ENCODE measurements at places on chromosomes 5 and 9.

DNA sequence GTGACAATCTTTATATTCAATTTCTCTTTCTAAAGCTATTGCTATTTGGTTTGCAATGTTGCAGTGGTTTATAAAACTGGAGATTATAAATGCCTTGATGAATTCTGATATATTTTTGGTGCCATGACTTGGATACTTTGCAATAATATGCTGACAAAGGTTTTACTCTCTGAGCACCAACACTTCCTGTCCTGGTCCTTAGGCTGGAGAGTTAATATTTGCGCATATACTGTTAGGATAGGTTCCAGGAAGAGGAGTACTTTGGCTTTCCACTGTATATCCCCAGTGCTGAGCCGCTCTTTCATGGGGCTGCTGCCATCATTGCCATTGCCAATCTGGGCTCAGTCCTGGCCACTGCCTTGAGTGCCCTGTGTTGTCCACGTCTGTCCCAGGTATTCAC lies 139.6 kb downstream of the ZCCHC7 start:
- DNase-seq, result no peak

DNA sequence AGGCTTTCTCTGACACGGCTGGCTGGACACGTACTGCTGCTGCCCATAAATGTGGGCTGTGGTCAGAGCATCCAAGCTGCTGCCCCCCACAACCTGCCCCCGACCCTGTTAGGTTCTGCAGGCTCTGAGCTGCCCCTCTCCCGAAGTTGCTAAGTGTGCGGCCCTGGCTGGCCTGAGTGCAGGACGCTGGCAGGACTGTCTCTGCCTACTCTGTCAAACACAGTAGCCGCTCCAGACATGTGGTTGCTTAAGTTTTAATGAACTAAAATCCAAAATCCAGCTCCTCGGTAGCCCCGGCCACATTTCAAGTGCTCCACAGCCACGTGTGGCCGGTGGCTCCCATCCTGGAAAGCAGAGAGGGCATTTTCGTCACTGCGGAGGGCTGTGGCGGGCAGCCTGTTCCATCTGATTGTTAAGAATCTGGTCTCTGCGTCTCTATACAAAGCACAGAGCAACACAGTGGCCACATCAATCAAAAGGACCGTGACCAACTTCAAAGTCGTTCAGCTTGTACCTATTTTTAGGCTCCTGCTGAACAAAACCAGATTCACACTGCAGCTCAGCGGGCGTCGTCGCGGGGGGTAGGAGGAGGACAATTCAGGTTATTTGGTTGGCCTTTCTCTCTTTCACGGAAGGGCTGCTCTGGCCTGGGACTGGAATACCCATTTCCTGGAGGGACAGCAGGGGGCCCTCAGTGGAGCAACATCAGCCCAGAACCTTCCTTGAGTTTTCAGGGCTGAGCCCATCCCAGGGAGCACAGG lies 68.9 kb downstream of the PTCH1 start:
- DNase-seq, result no peak

- no peak for DNase-seq
Observed at GRCh38 chr5:3364941-3365340, 230.7 kb upstream of the IRX1 start.

DNA sequence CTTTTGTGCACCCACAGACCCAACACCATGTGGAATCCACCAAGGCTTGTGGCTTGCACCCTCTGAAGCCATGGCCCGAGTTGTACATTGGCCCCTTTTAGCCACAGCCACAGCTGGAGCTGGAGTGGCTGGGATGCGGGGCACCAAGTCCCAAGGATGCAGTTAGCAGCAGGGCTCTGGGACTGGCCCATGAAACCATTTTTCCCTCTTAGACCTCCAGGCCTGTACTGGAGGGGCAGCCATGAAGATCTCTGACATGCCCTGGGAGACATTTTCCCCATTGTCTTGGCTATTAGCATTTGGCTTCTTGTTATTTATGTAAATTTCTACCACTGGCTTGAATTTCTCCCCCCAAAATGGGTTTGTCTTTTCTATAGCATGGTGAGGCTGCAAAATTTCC lies 51.8 kb downstream of the RASA1 start:
- no peak for DNase-seq

DNA sequence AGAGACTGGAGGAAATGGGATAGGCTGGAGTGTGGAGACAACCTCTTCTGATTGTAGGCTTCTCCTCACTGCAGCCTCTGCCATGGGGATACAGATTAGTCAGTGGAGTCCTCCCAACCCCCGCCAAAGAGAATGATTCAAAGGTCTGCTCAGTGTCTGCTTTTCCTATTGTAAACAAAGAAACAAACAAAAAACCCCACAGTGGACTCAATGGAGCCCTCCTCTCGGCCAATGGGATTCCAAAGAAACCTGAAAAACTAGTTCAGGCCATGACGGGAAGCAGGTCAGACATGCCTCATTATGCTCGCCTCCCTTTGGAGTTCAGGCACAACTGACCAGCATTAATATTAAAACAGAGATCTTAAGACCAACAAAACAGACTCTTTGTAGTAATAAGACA lies 85.8 kb downstream of the SEC61B start:
- DNase-seq, result no peak

GRCh38 chr9:133167096-133167730 lies 3.5 kb upstream of the GBGT1 start:
- no peak for DNase-seq

DNA sequence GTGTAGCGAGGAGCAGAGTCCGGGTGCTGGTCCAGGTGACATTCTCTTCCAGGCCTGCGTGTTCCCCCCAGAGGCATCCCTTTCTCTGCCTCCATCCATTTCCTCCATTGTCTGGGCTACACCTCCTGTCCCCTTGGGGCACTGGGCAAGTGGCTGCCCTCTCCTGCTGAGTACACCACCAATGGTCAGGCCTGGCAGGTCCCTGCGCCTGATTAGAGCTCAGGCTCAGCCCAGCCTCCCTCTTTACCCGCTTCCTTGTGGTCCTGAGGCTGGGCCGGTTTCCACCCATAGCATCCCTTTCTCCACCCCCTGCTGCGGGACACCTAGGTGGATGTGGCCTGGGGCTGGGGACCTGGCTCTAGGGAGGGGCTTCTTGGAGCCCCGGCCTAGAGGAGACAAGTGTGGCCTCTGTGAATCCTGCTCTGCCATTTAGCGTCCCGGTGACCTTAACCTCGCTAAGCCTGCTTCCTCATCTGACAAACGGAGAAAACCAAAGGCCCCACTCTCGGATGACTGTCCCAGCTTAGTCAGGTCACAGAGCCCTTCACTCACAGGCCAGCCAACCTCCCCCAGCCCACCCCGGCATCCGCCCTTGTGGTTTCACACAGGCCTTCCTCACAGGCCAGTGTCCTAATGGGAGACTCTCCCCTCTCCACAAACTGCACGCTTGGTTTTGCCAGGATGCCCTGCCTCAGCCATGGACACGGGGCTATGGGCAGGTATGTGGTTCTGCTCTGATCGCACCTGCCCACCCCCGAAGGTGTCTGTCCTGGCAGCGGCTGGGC lies 12.9 kb downstream of the DOLPP1 start:
- DNase-seq, result no peak

DNA sequence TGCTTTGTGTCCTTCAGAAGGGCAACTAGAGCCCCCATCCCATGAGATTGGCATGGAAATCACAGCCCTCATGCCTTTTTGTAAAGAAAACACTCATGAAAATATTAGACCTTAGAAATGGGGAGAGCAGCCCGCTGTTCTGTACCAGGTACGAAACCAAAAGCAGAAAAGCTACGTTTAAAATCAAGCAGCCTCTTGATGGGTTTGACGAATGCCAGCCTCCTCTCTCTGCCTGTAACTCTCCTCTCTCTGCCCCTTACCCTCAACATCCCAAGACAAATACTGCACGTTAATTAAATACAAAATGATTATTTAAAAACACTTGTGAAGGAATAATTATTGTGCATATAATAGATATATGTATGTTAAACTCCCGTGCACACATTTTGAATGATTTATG lies 331.7 kb upstream of the PANK3 start:
- DNase-seq, result no peak

DNA sequence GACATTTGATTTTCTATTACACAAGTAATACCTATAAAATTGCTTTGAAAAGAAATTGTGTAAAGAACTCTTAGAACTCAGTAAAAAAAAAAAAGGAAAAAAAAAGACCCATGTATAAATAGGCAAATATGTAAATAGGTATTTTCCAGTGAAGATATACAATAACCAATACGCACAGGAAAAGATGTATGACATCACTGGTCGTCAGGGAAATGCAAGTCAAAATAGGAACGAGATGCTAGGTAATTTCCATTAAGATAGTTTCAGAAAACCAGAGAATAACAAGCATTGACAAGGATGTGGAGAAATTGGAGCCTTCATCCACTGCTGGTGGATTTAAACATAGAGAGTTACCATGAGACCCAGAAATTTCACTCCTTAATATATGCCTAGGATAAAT lies 708.8 kb downstream of the MTRR start:
- no peak for DNase-seq

DNA sequence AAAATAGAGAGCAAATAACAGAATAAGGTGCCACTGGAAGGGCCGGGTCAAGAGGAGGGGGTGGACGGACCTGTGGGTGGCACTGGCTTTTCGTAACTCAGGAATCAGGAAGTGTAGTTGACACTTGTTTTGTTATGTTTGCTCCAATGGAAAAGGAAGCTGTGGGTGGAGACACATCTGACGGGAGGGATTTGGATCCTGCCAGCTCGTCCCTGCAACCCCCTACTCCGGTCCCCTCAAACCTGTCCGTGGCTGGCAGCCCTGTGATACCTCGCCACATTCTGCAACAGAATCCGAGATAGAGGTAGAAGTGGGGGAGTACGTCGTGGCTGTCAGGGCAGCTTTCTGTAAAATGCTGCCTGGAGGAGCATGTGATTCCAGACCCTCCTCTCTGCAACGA lies 104.2 kb upstream of the IER5L start:
- no peak for DNase-seq

- DNase-seq, result no peak
Observed at GRCh38 chr5:34657274-34657921, 1.3 kb downstream of the RAI14 start.

- no peak for DNase-seq
Observed at GRCh38 chr5:108639366-108639765, 108.3 kb upstream of the FER start.

DNA sequence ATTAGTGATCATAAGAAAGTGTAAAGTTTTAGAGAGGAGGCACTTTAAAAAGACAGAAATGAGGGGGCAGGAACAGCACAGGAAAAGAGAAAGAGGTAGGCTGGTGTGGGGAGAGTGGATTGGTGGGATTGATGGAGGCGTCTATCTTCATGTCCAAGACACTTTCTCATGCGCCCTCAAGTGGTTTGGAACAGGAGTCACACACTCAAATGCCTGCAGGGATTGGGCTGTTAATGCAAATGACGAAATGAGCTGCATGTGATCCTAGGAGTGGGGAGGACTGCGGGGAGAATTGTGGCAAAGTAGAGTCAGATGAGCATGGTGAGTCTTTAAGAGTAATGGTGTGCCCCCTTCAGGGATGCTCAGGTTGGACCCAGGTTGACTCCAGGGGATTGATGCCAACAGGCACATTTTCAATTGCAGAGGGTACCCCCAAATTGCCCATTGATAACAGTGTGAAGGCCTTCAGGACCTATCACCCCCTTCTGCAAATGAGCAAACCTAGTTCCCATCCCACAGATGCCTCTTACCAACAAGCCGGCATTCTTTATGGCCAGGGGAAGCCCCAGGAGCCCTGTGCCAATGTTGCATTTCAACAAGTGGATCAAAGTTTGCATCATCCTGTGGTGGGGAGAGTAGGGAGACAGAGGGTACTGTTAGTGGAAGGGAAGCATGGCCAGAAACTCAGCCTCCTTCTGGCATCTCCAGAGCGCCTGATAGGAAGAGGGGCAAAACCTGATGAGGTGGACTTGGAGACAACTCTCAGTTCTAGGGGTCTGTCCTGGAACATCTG lies 5.3 kb downstream of the SLC36A3 start:
- DNase-seq, result no peak

GRCh38 chr5:150469718-150470469 lies 20.4 kb upstream of the RPS14 start:
- peak; percentile 92 for DNase-seq

GRCh38 chr5:65413822-65414221 lies 67.9 kb downstream of the ADAMTS6 start:
- no peak for DNase-seq

DNA sequence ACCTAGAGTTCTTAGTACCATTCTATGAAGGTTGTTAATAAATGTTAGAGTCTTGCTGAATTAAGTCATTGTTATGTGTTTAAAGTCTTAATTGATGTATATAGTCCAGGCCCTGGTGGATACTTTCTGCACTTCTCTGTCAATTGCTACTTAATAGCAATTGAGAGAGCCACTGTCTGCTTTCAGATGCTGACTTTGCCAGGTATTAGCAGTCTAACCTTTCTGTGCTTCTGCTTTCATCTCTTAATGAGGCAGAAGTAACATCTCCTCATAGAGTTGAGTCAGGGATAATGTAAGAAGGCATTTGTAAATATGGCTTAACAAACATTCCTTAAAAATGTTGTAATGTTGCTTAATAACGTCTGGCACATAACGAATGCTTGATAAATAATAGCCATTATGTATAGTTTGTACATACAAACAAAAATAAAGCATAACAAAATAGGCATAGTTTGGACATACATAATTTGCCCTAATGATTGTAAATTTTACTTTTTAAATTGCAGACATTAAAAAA lies 28.3 kb downstream of the RASGRF2 start:
- no peak for DNase-seq

GRCh38 chr9:18610956-18611355 lies 137.0 kb downstream of the ADAMTSL1 start:
- no peak for DNase-seq

DNA sequence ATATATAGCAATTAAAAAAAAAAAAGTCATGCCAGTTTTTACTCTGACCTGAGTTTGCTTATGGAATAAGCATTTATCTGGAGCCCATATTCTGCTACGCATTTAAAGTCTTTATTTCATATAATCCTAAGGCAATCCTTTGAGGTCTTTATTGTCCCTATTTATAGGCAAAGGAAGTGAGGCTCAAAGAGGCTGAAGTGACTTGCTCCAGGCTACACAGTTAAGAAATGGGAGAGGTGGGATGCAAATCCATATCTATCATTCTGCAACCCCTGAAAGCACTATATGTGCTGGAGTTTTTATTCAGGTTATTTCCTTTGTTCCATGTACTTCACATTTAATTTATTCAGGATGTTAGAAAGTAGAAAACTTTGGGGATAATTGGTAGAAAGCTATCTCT lies 12.1 kb downstream of the KDM3B start:
- DNase-seq, result no peak

- DNase-seq, result peak; percentile 77
Observed at GRCh38 chr5:139708877-139709581, 60.9 kb downstream of the CXXC5 start.

GRCh38 chr5:103019804-103020203 lies 100.1 kb downstream of the GIN1 start:
- no peak for DNase-seq

GRCh38 chr5:124007675-124008398 lies 495.9 kb downstream of the CSNK1G3 start:
- DNase-seq, result no peak

DNA sequence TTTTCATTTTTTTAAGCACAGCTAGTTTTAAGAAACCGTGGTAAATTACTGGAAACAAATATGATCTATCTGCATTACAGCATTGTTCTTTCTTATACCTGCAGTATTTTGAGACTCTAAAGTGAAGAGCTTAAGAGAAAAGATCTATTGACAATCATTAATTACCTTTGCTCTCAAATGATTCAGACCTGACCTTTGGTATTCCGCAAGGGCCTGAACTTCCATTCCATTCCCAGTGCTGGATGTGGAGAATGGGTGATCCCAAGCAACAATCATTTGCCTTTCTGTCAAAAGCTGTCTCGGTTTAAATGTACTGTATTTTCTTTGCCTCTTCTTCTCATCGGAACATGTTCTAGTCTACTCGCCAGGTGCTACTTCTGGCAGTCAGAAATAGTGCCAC lies 18.9 kb downstream of the NREP start:
- no peak for DNase-seq
